Breast epithelium (tissue), 4 donors: ENCODE measurements at places on chromosomes 6 and 20. TPM values are rescaled to one million over a fixed set of nuclear protein-coding genes. Genes with fewer than 3 reads are reported as not detected.

DNA sequence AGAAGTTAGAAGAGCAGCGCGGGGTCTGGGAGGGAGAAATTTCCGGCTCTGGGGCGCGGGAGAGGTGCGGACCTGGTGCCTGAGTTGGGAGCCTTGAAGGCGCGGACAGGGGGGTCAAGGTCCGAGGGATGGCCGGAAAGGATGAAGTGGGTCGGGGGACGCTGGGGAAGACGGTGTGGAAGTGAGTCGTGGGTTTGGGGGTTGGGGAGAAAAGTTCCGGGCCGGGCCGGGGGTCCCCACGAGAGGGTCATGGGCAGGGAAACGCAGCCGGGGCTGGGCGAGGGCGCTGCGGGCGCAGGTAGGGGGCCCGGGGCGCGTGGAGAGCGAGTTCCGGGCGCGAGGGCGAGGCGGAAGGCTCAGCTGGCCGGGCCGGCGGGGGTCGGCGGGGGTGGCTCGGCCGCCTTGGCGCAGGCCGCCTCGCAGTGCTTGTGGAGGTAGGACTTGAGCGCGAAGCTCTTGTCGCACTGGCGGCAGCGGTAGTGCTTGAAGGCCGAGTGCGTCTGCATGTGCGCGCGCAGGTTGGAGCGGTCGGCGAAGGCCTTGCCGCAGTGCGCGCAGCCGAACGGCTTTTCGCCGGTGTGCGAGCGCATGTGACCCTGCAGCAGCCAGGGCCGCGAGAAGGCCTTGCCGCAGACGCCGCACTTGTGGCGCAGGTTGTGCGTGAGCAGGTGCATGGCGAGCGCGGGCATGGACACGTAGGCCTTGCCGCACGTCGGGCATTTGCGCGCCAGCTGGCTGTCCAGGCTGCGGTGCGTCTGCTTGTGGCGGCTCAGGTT lies 10.5 kb upstream of the SRXN1 start:
- H3K27ac ChIP-seq = no peak overlapping the region
- DNase-seq = no peak
- H3K36me3 ChIP-seq = no peaks in the 10 kb centered on the region
- no peak overlapping the region for H3K4me3 ChIP-seq
- H3K4me1 ChIP-seq = no peaks in the 10 kb centered on the region

DNA sequence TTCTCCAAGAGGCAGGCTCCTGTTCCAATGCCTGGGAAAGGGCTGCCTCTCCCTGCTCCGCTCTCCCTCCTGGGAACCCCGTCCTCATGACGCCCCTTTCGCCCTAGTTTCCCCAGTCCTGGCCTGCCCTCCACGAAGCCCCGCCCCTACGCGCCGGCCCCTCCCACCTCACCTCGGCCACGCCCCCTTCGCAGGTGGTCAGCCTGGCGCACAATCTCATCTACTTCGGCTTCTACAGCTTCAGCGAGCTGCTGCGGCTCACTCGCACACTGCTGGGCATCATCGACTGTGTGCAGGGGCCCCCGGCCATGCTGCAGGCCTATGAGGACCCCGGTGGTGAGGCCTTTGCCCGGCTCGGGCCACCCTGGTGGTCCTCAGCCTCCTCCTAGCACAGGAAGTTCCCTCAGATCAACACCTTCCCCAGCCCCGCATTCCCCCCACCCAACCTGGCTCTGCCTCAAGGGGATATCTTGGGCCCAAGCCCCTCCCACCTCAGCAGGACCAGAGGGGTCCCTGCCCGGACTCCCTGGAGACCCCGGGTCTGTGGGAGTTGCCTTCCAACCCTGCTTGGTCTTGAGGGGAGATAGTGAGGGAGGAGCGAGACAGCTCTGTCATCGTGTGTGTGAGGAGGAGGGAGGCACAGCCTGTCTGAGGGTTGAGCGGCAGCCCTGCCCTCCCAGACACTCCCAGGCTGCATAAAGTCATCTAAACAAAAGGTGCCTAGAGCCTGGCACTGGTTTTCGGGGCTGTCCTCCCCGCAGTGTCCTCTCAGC lies 40.3 kb downstream of the UQCC2 start:
- no peaks in the 10 kb centered on the region for H3K4me1 ChIP-seq
- no peaks in the 10 kb centered on the region for H3K27me3 ChIP-seq
- H3K36me3 ChIP-seq = peaks cover 17% of the 10 kb centered on the region

GRCh38 chr20:45104786-45105185 lies 3.9 kb upstream of the KCNS1 start:
- DNase-seq = no peak
- H3K4me1 ChIP-seq = no peaks in the 10 kb centered on the region
- no peaks in the 10 kb centered on the region for H3K36me3 ChIP-seq
- no peak overlapping the region for H3K4me3 ChIP-seq
- no peaks in the 10 kb centered on the region for H3K27me3 ChIP-seq

GRCh38 chr6:60687085-60687484 lies 1598.9 kb downstream of the KHDRBS2 start:
- no peak overlapping the region for H3K27ac ChIP-seq
- no peak for DNase-seq
- H3K36me3 ChIP-seq = no peaks in the 10 kb centered on the region
- no peak overlapping the region for H3K4me3 ChIP-seq

GRCh38 chr6:100247123-100247522 lies 217.6 kb downstream of the SIM1 start:
- DNase-seq = no peak
- H3K36me3 ChIP-seq = no peaks in the 10 kb centered on the region
- no peaks in the 10 kb centered on the region for H3K4me1 ChIP-seq
- H3K27me3 ChIP-seq = no peaks in the 10 kb centered on the region

GRCh38 chr6:29744131-29744530 lies 20.9 kb downstream of the HLA-F start:
- no peak overlapping the region for H3K27ac ChIP-seq
- H3K4me3 ChIP-seq = no peak overlapping the region
- H3K36me3 ChIP-seq = no peaks in the 10 kb centered on the region
- H3K4me1 ChIP-seq = no peaks in the 10 kb centered on the region
- no peak for DNase-seq

Gene PHACTR1
- total RNA-seq = 5.6 TPM
